HT1080 (cell line): ENCODE measurements at places on chromosomes 11 and 22. TPM values are rescaled to one million over a fixed set of nuclear protein-coding genes. Genes with fewer than 3 reads are reported as not detected.

The ISX gene
- total RNA-seq = not detected in 2 replicates

The RAG2 gene
- total RNA-seq = not detected in 2 replicates

The CYP2D6 gene
- total RNA-seq = 0.11 and 0.13 TPM in 2 replicates

The RASD2 gene
- not detected in 2 replicates for total RNA-seq

The DGAT2 gene
- 4.9 and 5.9 TPM in 2 replicates for total RNA-seq

The GLB1L2 gene
- under 0.01 and 0.34 TPM in 2 replicates for total RNA-seq

The HEPHL1 gene
- total RNA-seq = 0.06 TPM in 1 of 2 replicates, not detected in the other

The CXCR5 gene
- not detected in 2 replicates for total RNA-seq

The FOXRED2 gene
- 20.9 and 26.7 TPM in 2 replicates for total RNA-seq

The PPFIBP2 gene
- 1.2 and 2.6 TPM in 2 replicates for total RNA-seq

The JAML gene
- total RNA-seq = not detected in 2 replicates

The ATM gene
- total RNA-seq = 28.3 and 35.9 TPM in 2 replicates

The IGLL5 gene
- not detected in 2 replicates for total RNA-seq

The CFAP300 gene
- 0.05 and 0.57 TPM in 2 replicates for total RNA-seq

The OR8G5 gene
- total RNA-seq = not detected in 2 replicates

The TSGA10IP gene
- total RNA-seq = 0.05 TPM in 1 of 2 replicates, not detected in the other

The RASGRP2 gene
- not detected in 2 replicates for total RNA-seq

The NAALAD2 gene
- total RNA-seq = 0.73 and 1.3 TPM in 2 replicates

The CCDC87 gene
- total RNA-seq = 0.03 TPM in 1 of 2 replicates, not detected in the other

The RHOD gene
- not detected in 2 replicates for total RNA-seq

The OR2AG1 gene
- total RNA-seq = not detected in 2 replicates

The UPK2 gene
- not detected in 2 replicates for total RNA-seq

The SLC22A8 gene
- not detected in 2 replicates for total RNA-seq

The CRYBB2 gene
- total RNA-seq = not detected in 2 replicates

The KCNJ5 gene
- not detected in 2 replicates for total RNA-seq

The EMID1 gene
- 0.60 TPM in 1 of 2 replicates, not detected in the other for total RNA-seq

The MRGPRF gene
- 0.03 TPM in 1 of 2 replicates, not detected in the other for total RNA-seq

The KCNA4 gene
- not detected in 2 replicates for total RNA-seq

The TUB gene
- 4.4 and 4.7 TPM in 2 replicates for total RNA-seq

The METTL15 gene
- total RNA-seq = 12.1 and 14.6 TPM in 2 replicates

The HIPK3 gene
- 19.4 and 23.1 TPM in 2 replicates for total RNA-seq

The CD3G gene
- not detected in 2 replicates for total RNA-seq

The B3GAT1 gene
- 0.23 and 0.45 TPM in 2 replicates for total RNA-seq

The SYT13 gene
- 0.03 and 0.63 TPM in 2 replicates for total RNA-seq

The ZNF280B gene
- 1.7 and 2.1 TPM in 2 replicates for total RNA-seq

The MUC5AC gene
- not detected in 2 replicates for total RNA-seq

The TRIM51 gene
- total RNA-seq = not detected in 2 replicates

The SF3A1 gene
- 54.1 and 133 TPM in 2 replicates for total RNA-seq

The P2RY2 gene
- total RNA-seq = 0.05 TPM in 1 of 2 replicates, not detected in the other

The DCHS1 gene
- total RNA-seq = 0.57 and 0.66 TPM in 2 replicates

The TPBGL gene
- 0.10 and 0.33 TPM in 2 replicates for total RNA-seq

The ATG13 gene
- total RNA-seq = 68.6 and 117 TPM in 2 replicates

The PLEKHA7 gene
- 0.48 and 1.3 TPM in 2 replicates for total RNA-seq

The SLC5A12 gene
- total RNA-seq = not detected in 2 replicates

The KCTD14 gene
- total RNA-seq = 15.0 and 20.1 TPM in 2 replicates

The RAB3IL1 gene
- 3.1 and 4.8 TPM in 2 replicates for total RNA-seq

The MUC2 gene
- not detected in 2 replicates for total RNA-seq

The MS4A8 gene
- total RNA-seq = not detected in 2 replicates

The DCDC1 gene
- not detected in 2 replicates for total RNA-seq

The PRR33 gene
- total RNA-seq = not detected in 2 replicates

The NOX4 gene
- 12.5 and 16.6 TPM in 2 replicates for total RNA-seq

The DDTL gene
- 2.9 and 5.1 TPM in 2 replicates for total RNA-seq

The C22orf42 gene
- not detected in 2 replicates for total RNA-seq
